ENCODE measurements at places on chromosomes 2 and 18.

- peak; percentile 10 for DNase-seq
Observed at GRCh38 chr2:47033102-47033880, 117.7 kb upstream of the MCFD2 start.

GRCh38 chr18:50967714-50968661, at the start of gene ELAC1:
TSS of gene ELAC1 (plus strand) at chr18:50968040. CDS start at chr18:50974405, 6,365 bp downstream.
- peak; percentile 84 for DNase-seq

DNA sequence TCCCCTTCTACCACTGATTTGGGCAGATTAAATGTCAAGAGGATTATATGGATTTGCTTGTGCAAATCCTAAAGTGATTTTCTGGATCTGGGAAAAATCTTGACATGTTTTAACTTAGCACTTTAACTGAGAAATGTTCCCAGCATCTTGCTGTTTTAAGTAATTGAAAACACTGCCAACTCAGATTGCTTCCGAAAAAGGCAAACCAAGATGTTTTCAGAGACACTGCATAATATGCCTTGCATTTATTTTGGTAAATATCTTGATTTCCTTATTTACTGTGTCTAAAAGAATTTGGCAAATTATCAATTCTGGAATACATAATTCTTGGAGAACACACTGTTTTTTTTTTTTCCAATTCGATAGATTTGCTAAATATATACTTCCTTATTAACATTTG, 385.0 kb upstream of the FAM98A start:
- DNase-seq = no peak

- DNase-seq = no peak
Observed at GRCh38 chr2:584863-585823, 92.1 kb downstream of the TMEM18 start.

- DNase-seq = no peak
Observed at GRCh38 chr2:99679518-99679917, 189.7 kb upstream of the REV1 start.

- DNase-seq = no peak
Observed at GRCh38 chr2:194602750-194603149, 1054.3 kb upstream of the SLC39A10 start.

DNA sequence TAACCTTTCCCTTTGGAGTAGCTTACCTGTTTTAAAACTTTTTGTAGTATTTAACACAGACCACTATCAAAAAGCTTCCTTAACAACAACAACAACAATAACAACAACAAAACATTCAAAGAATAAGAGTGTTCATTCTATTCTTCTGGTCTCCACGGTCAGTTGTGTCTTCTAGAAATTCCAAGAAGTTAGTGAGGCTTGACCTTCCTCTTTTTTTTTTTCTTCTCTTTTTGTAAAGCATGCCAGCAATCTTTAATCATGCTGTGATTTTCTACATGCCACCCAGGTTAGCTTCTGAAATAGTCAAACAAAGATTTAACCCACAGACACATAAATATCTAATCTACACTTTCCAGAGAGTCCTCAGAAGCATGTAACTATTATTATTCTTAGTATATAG, 28.4 kb upstream of the KLHL14 start:
- no peak for DNase-seq

GRCh38 chr2:171348056-171348455, 85.7 kb downstream of the METTL8 start:
- no peak for DNase-seq

GRCh38 chr2:98293931-98294687, 52.1 kb upstream of the CNGA3 start:
- no peak for DNase-seq

DNA sequence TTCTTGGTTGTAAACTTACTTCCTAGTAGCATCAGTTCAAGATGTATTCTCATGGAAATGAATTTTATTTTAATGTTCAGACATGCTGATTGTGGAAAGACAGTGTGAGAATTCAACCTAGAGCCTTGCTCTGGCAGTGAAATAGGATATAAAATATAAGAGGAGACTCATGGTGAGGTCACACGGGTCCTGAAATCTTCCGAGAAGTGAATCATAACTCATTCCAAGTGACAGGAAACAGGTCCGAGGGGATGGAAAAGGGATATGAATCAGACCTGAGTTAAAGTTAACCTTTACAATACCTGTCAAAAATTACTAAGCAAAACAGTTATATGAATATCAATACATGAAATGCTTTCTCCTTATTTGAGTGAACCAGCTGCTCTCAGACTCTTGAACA, 185.2 kb upstream of the LRRTM1 start:
- DNase-seq = no peak

DNA sequence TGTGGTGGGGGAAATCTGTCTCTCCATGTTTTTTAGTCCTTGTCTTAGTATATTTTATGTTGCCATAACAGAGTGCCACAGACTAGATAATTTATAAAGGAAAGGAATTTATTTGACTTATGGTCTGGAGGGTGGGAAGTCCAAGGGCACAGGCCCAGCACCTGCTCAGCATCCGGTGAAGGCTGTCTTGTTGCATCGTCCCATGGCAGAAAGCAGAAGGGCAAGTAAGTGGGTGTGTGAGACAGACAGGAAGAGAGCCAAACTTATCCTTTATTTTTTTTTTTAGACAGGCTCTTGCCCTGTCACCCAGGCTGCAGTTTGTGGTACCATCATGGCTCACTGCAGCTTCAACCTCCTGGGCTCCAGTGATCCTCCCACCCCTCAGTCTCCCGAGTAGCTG, 98.1 kb downstream of the HS1BP3 start:
- no peak for DNase-seq

DNA sequence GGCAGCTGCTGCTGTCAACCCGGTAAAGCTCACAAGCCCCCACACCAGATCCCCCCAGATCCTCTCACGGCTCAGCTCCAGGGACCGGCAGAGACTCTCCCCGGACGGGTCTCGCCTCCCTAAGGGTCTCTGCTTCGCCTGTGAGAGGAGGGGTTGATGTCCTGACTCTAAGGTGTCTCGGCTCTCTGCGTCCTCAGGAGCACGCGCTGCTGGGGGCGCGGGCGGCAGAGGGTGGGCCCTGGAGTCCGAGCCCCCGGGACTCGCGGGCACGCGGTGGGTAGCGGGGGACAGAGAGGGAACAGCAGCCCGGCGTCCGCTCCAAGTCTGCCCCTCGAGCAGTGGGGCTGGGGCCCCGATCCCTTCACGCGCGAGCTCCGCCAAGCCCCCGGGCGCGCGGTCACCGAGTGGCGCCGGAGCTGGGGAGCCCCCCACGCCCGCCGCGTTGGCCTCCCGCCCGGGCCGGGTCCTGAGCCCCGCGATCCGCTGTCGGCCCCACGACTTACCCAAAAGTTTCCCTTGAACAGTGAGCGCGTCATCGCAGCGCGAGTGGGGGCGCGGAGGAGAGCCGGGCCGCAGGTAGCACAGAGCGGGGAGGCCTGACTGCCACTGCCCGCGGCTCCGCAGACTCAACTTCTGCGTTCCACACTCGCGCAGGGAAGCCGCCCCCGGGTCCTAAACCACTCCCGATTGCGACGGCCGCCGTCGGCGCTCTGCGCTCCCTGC, at the start of gene PSTPIP2:
Gene PSTPIP2, minus strand, starts transcription at position 608 of the 723 bp plus-strand sequence. Its CDS starts 72 bp downstream, at position 536.
- peak; percentile 27 for DNase-seq

- no peak for DNase-seq
Observed at GRCh38 chr2:7012141-7012764, 95.0 kb downstream of the RNF144A start.

DNA sequence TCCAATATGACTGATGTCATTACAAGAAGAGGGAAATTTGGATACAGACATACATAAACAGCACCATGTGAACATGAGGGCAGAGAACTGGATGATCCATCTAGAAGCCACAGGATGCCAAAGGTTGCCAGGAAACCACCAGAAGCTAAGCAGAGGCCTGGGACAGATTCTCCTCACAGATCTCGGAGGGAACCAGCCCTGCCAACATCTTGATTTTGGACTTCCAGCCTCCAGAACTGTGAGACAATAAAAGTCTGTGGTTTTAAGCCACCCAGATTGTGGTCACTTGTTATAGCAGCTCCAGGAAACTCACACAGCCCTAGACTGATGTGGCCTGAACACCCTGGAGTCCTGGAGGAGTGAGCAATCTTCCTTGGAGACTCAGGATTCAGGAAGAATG, 351.6 kb downstream of the EIPR1 start:
- no peak for DNase-seq

- no peak for DNase-seq
Observed at GRCh38 chr2:40653829-40654228, 201.9 kb upstream of the SLC8A1 start.

DNA sequence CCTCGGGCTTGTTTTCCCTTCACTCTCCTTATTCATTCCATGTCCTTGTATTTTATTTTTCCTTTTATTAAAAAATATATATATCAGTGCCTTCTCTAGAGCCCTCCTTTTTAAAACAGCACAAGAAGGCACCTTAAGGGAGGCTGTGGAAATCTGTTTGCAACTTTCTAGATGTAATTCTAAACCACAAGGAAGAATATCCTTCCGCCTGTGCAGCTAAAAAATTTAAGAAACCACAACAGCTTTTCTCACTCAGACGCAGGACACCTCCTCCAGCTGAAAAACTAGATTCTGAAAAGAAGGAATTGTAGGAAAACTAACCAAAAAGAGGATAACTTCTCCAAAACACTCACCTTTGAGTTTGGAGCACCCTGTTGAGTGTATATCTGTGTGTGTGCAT, 142.2 kb downstream of the BCL11A start:
- no peak for DNase-seq

DNA sequence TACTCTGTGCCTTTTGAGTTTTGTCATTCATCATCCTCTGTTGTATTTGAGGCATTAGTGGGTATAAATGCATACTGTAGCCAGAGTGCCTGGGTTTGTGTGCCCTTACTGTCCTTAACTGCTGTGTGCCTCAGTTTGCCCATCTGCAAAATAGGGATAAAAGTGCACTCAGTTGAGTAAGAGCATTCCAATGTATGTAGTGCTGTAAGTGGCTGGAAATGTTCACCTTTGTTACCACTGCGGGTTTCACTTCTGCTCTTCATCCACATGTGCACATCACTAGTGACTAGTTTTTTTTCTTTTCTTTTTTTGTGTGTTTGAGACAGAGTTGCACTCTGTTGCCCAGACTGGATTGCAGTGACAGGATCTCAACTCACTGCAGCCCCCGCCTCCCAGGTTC, 39.9 kb downstream of the PLEKHB2 start:
- DNase-seq = no peak

DNA sequence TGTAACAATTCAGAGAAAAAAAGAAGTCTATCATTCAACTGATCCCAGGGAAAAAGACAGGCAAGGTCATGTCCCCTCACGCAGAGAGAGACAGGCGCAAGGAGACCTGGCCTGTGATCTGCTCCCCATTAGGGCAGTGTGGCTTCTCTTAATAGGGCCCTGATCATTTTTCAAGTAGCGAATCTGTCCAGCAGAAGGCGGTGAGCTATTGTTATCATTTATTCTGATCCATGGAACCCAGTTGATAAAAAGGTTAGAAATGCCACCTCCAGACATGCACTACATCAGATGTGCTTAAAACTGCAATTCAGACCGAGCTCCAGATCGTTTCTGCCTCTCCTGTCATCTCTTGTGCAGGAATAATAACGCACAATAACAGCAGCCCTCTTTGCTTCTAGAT, 1025.6 kb upstream of the PIK3C3 start:
- DNase-seq = no peak

DNA sequence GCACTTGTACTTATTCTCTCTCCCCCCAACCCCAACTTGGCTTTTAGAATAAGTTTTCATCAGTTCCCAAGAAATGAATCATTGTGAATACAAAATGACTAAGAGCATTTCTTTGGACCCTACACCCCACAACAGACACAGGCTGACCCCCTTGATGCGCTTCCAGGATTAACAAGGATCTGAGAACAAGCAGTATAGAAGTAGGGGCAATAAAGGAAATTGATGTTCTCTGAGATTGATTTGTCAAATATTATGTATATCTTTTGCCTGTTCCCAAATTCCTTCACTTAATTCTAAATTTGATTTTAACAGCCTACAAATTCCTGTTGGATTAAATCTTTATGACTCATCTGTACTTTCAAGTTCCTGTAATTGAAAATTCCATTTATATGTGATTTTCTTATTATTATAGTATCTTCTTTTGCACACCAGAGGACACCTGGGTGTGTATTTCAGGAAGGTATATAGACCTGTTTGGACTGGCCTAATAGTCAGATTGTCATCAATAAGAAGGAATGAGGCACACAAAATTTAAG, 10.2 kb upstream of the PTPN4 start:
- no peak for DNase-seq

- DNase-seq = no peak
Observed at GRCh38 chr2:88657131-88657530, 29.9 kb upstream of the EIF2AK3 start.

DNA sequence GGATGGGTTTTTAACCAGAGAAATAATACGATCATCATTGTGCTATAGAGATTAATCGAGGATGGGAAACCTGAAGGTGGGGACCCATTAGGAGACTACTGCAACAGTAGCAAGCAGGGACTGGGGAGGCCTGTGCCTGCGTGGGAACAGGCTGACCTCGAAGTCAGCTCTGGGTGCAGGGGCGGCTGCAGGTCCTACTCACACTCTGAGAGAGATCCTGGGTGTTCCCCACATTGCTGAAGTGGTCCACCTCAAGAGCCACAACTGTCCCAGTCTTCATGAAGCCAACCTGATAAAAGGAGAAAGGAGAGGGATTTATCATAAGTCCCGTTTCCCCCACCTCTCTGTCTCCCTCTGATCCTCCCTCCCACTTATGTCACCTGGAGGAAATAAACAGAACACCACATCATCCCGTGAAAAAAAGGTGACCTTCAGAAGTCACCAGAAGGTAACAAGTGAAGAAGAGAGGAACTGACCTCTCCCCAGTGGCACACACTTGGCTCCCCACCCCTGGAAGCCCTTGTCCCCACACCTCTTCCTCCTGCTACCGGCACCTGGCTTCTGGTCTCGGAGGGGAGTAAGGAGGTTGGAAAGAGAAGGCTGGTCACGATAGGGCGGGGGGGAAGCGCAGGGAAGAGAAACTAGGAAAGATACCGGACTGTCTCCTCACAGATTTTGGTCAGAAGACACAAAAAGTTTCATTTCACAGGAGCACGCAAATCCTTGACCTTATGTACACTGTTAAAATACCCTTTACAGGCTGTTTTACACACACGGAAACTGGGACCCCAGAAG, 50.4 kb downstream of the XDH start:
- no peak for DNase-seq

DNA sequence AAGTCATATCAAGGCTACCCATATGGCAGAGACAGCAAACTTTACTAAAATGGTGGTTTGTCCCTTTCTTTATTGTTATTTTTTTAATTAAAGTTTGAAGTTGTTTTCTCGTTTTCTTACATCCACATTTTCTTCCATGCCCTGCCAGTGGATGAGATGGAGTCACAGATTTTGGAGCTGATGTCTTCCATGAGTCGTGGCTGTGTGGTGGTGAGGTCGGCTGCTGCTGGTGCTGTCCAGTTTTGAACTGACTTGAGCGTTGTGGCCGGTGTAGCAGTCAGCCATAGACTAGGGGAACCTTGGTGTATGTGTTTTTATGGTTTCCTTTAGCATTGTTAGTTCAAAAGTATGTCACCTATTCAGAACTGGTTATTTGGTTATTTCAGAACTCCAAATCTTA, 182.8 kb downstream of the SH3RF3 start:
- no peak for DNase-seq

DNA sequence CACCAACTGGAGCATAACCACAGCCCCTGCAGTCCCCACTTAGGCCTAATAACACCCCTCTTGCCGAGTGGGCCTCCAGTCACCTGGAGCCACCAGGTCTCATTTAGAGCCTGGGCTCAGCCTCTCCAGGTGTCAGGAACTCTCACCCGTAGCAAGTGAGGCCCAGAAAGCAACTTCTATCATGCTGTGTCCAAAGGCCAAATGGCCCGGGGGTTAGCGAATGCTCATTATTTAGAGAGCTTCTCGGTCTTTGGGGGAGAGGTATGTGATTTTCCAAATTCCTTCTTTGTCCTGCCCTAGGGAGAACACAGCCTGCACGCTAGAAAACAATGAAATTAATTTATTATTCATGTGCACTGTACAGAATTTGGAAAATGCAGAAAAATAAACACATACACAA, 109.9 kb upstream of the PTPRM start:
- no peak for DNase-seq

Data from NCI-H2171 (cell line).